ENCODE measurements at places on chromosomes 1 and 21. TPM values are rescaled to one million over a fixed set of nuclear protein-coding genes. Genes with fewer than 3 reads are reported as not detected.

GRCh38 chr1:115062542-115063004, 26.7 kb downstream of the TSPAN2 start:
- DNase-seq: no peak

DNA sequence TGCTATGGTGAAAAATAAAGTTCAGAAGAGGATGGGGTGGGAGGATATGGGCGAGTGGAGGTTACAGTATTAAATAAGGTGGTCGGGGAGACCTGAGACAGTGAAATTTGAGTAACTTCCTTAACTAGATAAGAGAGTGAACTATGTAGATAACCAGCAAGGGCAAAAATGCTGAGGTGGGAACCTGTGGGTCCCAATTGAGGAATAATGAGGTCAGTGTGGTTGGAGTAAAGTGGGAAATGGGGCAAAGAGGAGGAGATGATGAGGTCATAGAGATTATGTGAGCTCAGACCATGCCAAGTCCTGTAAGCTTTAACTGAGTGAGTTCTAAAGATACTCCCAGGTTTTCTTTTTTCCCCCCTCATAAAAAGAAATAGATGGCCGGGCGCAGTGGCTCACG, 614.6 kb upstream of the PLXNA2 start:
- DNase-seq: no peak

DNA sequence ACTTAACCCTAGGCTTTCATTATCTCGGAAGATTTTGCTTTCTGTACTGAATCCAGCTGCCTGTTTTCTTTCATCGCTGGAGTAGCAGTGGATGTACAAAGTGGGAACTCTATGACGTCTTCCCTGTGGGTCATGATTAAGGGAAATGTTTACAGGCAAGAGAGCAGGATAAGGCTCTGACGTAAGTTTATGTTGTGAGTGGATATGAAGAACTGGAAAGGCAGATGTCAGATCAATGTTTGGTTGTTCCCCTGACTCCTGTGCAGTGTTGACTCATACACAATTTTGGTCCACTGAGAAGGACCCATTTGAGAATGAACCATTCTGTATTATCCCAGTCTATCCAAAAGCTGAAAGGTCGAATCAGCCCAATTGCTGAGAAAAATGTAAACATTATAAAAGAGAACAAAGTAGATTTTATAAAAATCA, 292.4 kb downstream of the GRIK1 start:
- DNase-seq: no peak

- DNase-seq: no peak
These were observed 16.4 kb downstream of the CAPZA1 start for GRCh38 chr1:112636056-112636455.

Gene NUP210L
- not detected for total RNA-seq

Gene LEMD1
- 4.3 TPM for total RNA-seq

Gene CDA
- 3.1 TPM for total RNA-seq

- DNase-seq: no peak
These were observed 143.9 kb downstream of the CLIC6 start for GRCh38 chr21:34812504-34813265.

- no peak for DNase-seq
These were observed 125.3 kb upstream of the CD34 start for GRCh38 chr1:208036106-208036808.

DNA sequence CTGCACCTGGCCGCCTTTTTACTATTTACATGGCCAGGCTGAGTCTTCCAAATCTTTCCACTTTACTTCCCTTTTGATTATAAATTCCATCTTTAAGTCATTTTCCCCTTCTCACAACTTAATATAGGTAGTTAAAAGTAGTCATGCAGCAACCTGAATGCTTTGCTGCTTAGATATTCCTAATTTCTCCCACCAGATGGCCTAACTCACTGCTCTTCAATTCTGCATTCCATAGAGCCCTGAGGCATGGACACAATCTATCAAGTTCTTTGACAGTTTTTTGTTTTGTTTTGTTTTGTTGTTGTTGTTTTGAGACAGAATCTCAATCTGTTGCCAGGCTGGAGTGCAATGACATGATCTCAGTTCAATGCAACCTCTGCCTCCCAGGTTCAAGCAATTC, 21.7 kb upstream of the FAAH start:
- no peak for DNase-seq

- DNase-seq: no peak
These were observed 45.9 kb upstream of the DIP2A start for GRCh38 chr21:46412521-46413364.

DNA sequence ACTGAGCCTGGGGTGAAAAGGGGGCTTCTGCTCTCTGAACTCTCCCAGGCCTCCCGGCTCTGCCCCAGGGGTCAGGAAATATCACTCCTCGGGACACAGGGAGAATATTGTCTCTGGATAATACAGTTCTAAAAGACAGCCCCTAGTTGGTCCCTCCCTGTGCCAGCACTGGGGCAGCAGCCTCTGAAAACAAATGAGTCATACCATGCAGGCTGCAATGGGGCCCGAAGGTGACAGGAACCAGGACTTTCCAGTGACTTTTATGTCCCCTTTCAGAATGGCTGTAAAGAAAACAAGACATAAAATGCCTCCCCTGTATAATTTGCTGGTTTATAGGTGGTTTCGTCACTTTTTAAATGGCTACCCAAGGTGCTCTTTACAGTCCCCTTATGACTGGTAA, 360.0 kb downstream of the NPHP4 start:
- no peak for DNase-seq

Data from kidney epithelial cell (primary cell).